Stimulated activated CD4-positive, alpha-beta T cell treated with anti-CD3 and anti-CD28 coated beads, Interleukin-4, amount 100 ng/mL, for 1 hour (primary cell): ENCODE measurements at places on chromosomes 12 and 14.

- no peak for DNase-seq
Observed at GRCh38 chr14:99910337-99911309, 117.4 kb downstream of the EML1 start.

DNA sequence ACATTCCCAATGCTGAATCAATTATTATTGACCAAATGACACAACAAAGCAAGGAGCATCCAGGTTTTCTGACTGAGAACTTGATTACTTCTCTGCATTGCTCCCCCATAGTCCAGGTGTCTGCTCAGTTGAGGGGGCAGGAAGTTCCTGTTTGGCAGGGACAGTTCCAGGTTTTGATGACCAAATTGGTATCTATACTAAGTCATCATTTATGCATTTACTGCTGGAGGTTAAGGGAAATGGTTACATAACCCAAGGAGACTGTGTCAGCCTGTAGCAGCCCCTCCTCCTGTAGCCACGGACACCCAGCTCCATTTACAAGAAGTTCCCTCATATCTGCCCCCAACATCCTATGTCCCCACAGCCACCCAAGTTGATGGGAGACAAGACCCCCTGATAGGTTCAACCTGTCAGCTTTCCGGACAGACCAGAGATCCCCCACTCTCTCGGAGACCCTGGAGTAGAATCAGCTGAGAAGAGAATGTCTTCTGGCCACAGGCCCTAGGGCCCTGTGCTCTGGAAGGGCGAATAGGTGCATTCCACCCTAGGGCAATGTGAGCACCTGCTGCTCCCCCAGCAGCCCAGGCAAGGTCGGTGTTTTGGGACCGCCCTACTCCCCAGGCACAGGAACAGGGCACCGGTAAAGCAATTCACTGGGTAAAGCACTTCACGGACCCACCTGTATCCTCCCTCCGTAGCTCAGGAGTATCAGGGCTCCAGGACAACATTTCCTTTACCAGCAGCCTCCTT lies 23.6 kb downstream of the IRF2BPL start:
- DNase-seq = no peak

DNA sequence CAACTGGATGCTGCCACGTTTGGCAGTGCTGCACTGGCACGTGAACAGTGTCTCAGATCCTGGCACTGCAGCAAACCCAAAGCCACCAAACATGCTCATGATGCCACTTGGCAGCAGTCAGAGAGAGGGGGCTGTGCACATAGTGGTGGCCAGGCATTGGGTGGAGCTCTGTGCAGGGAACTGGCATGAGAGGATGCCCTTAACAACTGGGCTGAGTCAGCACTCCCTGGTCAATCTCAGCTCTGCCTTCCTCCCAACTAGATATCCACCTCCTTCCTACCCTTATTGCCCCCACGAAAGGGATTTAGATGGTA lies 37.0 kb downstream of the ZFHX2 start:
- no peak for DNase-seq

DNA sequence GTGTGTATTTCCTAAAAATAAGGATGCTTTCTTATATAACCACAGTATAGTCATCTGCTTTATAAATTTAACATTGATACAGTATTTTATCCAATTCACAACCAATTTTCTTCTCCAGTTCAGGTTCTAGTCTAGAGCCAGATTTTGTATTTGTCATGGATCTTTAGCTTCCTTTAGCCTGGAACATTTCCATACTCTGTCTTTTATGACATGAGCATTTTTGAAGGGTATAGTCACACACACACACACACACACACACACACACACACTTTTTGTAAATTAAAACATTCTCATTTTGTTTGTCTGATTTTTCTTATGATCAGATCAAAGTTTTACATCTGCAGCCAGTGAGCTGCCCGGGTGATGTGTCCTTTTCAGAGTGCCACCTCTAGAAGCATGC lies 25.4 kb downstream of the CGRRF1 start:
- DNase-seq = no peak

DNA sequence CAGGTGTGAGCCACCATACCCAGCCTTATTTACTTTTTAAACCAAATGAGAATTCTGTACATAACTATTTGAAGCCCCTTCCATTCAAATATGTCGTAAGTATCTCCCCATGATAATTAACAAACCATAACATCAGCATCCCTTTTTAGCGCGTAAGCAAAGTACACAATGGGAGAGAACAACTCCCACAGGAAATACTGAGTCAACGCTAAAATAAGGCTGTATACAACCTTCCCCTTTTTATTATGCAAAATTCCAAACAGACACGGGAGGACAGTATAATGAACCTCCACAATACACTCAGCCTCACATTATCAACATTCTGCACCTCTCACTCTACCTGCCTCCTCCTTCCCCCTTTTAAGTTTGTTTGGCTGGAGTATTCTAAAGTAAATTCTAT lies 73.5 kb downstream of the CCDC88C start:
- no peak for DNase-seq

- DNase-seq = no peak
Observed at GRCh38 chr12:3216726-3217682, 139.8 kb downstream of the TSPAN9 start.

DNA sequence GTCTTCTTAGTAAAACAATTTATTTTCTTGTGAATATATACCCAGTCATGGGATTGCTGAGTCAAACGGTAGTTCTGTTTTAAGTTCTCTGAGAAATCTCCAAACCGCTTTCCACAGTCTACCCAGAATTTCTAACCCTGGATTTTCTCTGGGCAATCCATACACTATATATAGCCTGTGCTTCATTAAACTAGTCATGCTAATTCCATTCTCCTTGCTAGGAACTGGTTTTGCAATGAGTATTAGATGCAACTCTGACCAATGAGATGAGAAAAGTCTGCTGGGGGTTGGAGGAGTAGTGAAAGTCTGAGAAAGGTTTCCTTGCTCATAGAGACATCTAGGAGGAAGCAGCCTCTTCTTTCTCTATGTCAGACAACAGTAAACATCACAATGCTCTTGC lies 196.1 kb upstream of the CDKN3 start:
- DNase-seq = no peak

DNA sequence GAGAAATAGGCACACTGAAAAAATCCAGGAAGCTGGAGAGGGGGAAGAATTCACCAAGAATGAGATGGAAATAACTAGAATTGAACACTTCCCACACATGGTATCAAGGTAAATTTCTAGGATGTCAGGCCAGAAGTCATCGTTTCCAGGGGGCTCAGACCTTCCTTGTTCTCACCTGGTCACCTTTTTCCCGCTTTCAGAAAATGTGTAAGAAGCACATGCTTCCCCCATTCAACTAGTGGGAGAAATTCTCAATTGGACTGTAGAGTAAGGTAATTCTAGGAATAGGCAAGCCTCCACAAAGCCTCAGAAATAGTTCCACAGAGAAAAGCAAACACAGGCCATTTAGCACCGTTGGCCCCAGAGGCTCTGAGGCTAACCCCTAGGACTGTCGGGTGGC lies 2.8 kb upstream of the PTMS start:
- DNase-seq = no peak

DNA sequence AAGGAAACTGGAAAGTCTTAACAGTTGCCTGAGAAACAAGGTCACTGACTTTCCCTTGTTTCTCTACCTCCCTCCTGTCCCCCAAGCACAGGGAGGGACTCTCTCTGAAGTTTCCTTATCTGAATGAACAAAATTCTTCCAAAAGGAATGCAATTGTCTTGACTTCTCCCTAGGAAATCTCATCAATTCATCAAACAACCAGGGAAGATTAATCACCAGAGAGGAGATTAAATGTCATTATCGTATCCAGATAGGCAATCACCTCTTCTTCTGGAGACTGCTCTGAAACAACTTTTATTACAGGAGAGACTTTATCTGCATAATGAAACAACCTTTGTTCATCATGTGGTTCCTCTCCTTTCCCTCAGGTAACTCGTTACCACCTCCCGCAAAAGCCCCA lies 431.4 kb downstream of the SLC16A7 start:
- DNase-seq = no peak

DNA sequence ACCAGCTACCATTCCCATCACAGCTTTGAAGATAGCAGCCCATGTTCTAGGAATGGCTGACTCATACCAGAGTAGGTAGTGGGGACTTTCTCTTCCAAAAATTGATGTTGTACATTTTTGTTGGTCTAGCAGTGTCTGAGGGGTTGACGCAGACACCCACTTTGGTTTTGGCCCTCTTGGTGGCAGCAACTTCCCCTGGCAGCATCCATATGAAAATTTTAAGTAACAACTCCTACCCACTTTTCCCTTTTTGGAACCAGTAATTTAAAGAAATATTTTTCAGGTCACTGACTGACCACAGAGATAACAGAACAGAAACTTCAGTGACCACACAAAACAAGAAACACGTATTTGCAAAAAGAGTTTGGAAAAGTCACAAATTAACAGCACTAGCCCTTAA lies 162.0 kb upstream of the TMCC3 start:
- no peak for DNase-seq

GRCh38 chr12:82329508-82329907 lies 28.7 kb downstream of the CCDC59 start:
- DNase-seq = no peak

DNA sequence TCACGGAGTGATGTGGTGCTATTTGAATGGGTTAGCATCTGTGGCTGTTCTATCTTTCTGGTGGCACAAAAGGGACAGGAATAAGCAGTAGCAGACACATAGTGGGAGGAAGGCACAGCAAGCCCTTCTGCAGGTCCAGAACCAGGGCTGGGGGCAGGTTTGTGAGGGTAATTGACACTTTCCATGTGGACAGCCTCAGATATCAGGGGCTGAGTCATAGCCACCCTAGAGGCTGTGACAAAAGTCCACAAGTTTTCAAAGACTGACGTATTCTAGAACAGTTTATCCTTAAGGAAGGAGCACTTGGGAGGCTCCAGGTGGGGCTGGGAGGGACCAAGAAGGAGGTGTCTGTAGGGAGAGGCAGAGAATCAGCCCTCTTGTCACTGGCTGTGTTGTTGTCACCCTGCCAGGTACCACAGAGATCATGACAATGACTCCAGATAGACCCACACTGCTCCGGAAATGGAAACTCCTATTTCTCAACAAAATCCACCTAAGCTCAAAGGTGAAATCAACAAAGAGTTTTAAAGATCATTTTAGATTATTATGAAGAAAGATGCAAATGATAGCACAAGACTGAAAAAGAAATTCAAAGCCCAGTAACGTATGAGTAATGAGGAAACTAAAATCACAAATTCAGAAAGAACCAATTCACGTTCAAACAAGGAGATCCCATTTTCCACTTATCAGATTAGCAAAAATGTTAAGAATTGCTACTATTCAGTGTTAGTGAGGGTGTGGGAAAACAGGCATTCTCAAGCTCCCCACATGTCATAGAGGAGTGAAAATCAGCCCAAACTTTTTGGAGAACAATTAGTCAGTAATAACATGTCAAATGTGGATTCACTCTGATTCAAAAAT lies 48.3 kb downstream of the NFKBIA start:
- DNase-seq = peak; percentile 39

- DNase-seq = no peak
Observed at GRCh38 chr14:104425763-104426646, 153.6 kb upstream of the C14orf180 start.

- peak; percentile 53 for DNase-seq
Observed at GRCh38 chr14:95516554-95517181, at the start of gene SYNE3. TSS of gene SYNE3 (minus strand) at chr14:95516650. CDS start at chr14:95475821, 40,829 bp downstream.

DNA sequence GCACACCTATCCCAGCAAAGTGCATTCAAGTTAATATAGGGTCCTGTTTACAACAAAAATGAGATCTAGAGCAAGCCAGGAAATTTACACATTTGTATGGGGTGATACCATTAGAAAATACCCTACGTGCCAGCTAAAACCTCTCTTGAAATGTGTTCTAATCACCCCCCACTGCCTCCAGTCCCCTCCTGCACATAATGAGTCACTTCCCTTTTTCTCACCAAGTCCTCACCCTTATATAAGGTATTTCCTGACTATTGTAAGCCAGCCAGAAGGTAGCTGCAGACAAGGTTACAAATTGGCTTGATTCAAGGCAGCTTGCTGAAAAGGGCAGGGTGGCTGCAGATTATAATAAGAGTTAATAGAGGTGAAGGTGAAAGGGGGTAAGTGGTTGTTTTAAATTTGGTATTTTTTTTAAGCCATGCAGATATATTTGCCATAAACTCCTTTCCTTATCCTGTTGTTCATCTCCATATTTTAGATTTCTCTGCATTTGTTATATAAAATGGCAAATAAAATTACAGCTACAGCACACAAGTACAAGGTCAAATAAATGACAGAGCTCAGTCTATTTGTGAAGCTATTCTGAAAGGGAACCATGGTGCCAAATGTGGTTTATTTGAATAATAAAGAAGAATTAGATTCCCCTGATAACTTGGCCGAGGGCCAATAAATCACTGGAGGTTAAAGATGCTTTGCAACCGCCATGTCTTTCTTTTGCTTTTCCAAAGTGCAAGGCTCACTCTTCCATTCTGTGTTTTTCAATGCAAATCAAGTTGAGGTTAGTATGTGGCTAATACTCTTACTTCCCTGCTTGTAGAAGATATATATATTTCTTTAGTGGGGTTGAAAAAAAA lies 385.9 kb downstream of the EGLN3 start:
- no peak for DNase-seq

DNA sequence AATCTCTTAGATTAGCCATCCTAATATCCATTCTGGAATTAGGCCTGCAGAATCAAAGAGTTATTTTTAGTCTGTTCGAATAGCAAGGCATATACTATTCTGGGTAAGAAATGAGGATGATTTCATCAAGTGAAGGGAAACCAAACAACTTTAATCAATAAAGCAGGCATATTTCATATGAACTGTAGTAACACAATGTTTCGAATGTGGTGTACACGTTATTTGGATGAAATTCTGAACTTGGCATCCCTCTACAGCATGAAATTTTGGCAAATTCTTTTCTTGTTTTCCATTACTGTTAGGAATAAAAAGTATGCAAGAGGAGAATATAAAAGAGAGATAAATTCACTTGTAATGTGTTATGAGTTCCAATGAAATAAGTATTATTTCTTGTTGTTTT lies 1233.3 kb upstream of the SEL1L start:
- no peak for DNase-seq

GRCh38 chr14:97180304-97181200 lies 383.4 kb downstream of the VRK1 start:
- no peak for DNase-seq

GRCh38 chr14:97468220-97468619 lies 671.0 kb downstream of the VRK1 start:
- no peak for DNase-seq

GRCh38 chr12:105804591-105805265 lies 334.0 kb downstream of the NUAK1 start:
- DNase-seq = no peak

GRCh38 chr12:127717278-127717677 lies 549.7 kb upstream of the TMEM132C start:
- DNase-seq = no peak

- no peak for DNase-seq
Observed at GRCh38 chr12:47984331-47984801, 19.9 kb downstream of the COL2A1 start.

- DNase-seq = no peak
Observed at GRCh38 chr14:104894331-104895206, 29.5 kb downstream of the CEP170B start.

DNA sequence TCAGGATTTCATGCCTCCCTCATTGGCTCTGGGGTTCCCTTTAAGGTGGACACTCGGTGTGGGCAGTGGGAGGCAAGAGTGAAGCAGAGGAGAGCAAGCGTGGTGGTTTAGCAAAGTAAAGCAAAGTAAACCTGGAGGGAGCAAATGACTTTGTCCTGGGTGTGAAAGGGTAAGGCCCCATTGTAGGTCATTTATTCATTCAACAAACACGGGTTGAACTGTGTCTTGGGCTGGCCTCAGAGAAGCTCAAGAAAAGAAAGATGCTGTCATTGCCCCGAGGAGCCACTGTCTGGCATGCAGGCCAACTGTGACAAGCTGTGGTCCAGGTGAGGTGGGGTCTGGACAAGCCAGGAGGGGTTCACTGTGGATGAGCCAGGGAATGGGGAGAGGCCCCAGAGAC lies 68.9 kb upstream of the DLK1 start:
- no peak for DNase-seq
